ENCODE measurements at places on chromosomes 12 and 14. TPM values are rescaled to one million over a fixed set of nuclear protein-coding genes. Genes with fewer than 3 reads are reported as not detected.

Gene RTN1
- polyA plus RNA-seq = 2.4 TPM

Gene TMPRSS12
- polyA plus RNA-seq = 0.18 TPM

Gene PRPH
- polyA plus RNA-seq = 1.4 TPM

Gene FGF6
- 28.9 TPM for polyA plus RNA-seq

Gene MSI1
- polyA plus RNA-seq = 6.4 TPM

Gene SPTB
- polyA plus RNA-seq = 215 TPM

Gene NFE2
- 1.7 TPM for polyA plus RNA-seq

Gene PIWIL1
- 0.09 TPM for polyA plus RNA-seq

Gene SRRM4
- 0.31 TPM for polyA plus RNA-seq

Gene TMEM119
- polyA plus RNA-seq = 30.1 TPM

Gene NPAS3
- polyA plus RNA-seq = 3.8 TPM

Gene FBXL14
- polyA plus RNA-seq = 5.5 TPM

Gene ZC2HC1C
- 2.0 TPM for polyA plus RNA-seq

Gene SPIC
- not detected for polyA plus RNA-seq

Gene RGS6
- polyA plus RNA-seq = 7.6 TPM

Gene MMP17
- 6.5 TPM for polyA plus RNA-seq

Gene CLEC9A
- 0.12 TPM for polyA plus RNA-seq

Gene GXYLT1
- polyA plus RNA-seq = 12.3 TPM

Gene NOS1
- 0.77 TPM for polyA plus RNA-seq

Gene KRT3
- polyA plus RNA-seq = not detected

Gene GLI1
- polyA plus RNA-seq = 8.2 TPM

Gene SMIM41
- polyA plus RNA-seq = not detected

Gene PLCZ1
- not detected for polyA plus RNA-seq

Gene RHOF
- 3.7 TPM for polyA plus RNA-seq

Gene RPL10L
- not detected for polyA plus RNA-seq

Gene TPH2
- not detected for polyA plus RNA-seq

Gene ACTN1
- 46.3 TPM for polyA plus RNA-seq

Gene RERGL
- polyA plus RNA-seq = 0.21 TPM

Gene IL31
- polyA plus RNA-seq = not detected

Gene ARPC3
- polyA plus RNA-seq = 113 TPM

Gene MMP19
- polyA plus RNA-seq = 3.8 TPM

Gene CLSTN3
- polyA plus RNA-seq = 28.8 TPM

Gene POP5
- 22.7 TPM for polyA plus RNA-seq

Gene RNASE7
- 0.14 TPM for polyA plus RNA-seq

Gene EIF5
- polyA plus RNA-seq = 191 TPM

Gene KLRC2
- polyA plus RNA-seq = not detected

Gene HOXC5
- 1.8 TPM for polyA plus RNA-seq

Gene LAG3
- polyA plus RNA-seq = 0.80 TPM

Gene TTC7B
- polyA plus RNA-seq = 43.7 TPM

Gene A2M
- 362 TPM for polyA plus RNA-seq

Gene ANKRD52
- polyA plus RNA-seq = 18.9 TPM

Gene POLE
- 31.9 TPM for polyA plus RNA-seq

Gene CFAP54
- 0.44 TPM for polyA plus RNA-seq

Gene NKX2-1
- not detected for polyA plus RNA-seq

Gene HCAR1
- 0.32 TPM for polyA plus RNA-seq

Gene SYNE3
- polyA plus RNA-seq = 16.3 TPM

Gene SLCO1B1
- not detected for polyA plus RNA-seq

Gene TAS2R8
- polyA plus RNA-seq = not detected

Gene ARHGAP9
- polyA plus RNA-seq = 8.3 TPM

Gene SLC5A8
- not detected for polyA plus RNA-seq

Gene NXPH4
- polyA plus RNA-seq = 2.7 TPM

Gene LRRC10
- not detected for polyA plus RNA-seq
